ENCODE measurements at places on chromosomes 3 and 15. TPM values are rescaled to one million over a fixed set of nuclear protein-coding genes. Genes with fewer than 3 reads are reported as not detected.

The GALNT15 gene
- total RNA-seq, result 7.1 TPM

The MRPL3 gene
- 82.8 TPM for total RNA-seq

The FGF12 gene
- total RNA-seq, result not detected

The LRRC3B gene
- total RNA-seq, result not detected

The OSTN gene
- total RNA-seq, result under 0.01 TPM

The CLDND1 gene
- 59.2 TPM for total RNA-seq

The RETNLB gene
- not detected for total RNA-seq

The KBTBD12 gene
- not detected for total RNA-seq

The BDH1 gene
- total RNA-seq, result 5.8 TPM

- no peaks in the 10 kb centered on the region for H3K4me1 ChIP-seq
- no peaks in the 10 kb centered on the region for H3K27me3 ChIP-seq
Observed at GRCh38 chr3:4232798-4233197, 70.4 kb upstream of the SETMAR start.

- H3K27ac ChIP-seq, result no peak overlapping the region
- no peak for DNase-seq
- H3K36me3 ChIP-seq, result no peaks in the 10 kb centered on the region
- peaks cover 20% of the 10 kb centered on the region for H3K4me1 ChIP-seq
- H3K4me3 ChIP-seq, result no peak overlapping the region
Observed at GRCh38 chr3:156641618-156641975, 32.8 kb upstream of the TIPARP start.

DNA sequence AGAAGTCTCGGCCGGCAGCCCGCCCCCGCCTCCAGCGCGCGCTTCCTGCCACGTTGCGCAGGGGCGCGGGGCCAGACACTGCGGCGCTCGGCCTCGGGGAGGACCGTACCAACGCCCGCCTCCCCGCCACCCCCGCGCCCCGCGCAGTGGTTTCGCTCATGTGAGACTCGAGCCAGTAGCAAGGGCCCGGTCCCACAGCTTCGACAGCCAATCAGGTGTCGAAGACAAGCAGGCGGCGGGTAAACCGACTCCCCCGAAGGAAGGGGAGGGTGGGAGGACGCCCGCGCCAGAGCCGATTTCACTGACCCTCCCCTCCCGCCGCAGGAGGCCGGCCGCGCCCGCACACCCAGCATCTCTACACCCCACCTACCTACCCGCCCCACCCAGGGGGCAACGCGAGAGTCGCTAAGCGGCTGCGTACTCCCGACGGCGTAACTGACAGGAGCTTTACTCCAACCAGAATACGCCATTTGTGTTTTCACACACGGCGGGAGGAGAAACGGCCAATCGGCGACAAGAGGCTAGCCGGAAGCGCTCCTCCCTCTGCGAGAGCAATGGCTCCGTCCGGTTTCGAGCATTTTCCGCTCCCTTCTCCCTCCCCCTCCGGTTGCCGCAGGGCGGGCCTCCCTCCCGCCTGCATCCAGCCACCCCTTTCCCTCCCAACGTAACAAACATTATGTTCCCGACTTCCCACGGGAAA is 633 bp upstream of the SETD5 start:
- H3K36me3 ChIP-seq, result peaks cover 37% of the 10 kb centered on the region
- H3K27me3 ChIP-seq, result no peaks in the 10 kb centered on the region

DNA sequence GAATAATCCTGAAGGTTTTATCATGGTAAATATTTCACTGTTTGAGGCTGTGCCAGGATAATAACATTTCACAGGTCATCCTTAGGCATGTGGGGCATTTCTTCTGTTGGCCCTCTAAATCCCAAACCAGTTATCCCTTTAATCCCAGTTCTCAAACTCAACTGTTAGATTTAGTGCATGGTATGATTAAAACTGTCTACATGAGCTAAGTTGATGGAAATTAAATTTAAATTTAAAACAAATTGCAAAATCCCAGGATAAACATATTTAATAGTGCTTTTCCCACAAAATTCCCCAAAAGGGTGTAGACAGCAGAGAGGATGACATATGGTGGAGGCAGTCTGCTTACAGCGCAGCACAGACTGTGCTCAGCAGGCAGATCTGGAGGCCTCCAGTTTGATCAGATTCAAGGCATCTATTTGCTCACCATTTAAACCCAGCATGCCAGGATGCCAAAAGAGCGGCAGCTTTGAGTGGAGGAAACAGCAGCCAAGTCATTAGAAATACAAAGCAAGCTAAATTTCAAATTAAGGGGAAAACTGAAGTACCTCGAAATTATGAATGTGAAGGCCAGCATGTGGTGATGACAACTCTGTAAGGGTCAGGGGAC is 325.8 kb downstream of the KCNH8 start:
- H3K4me3 ChIP-seq, result no peak overlapping the region
- no peak overlapping the region for H3K27ac ChIP-seq
- H3K4me1 ChIP-seq, result no peaks in the 10 kb centered on the region

GRCh38 chr3:148827585-148827984 is at the start of gene CPB1:
TSS of gene CPB1 (plus strand) at chr3:148827811. CDS start at chr3:148827824, 13 bp downstream.
- DNase-seq, result no peak
- H3K27me3 ChIP-seq, result no peaks in the 10 kb centered on the region
- no peak within 1 kb of the TSS for H3K27ac ChIP-seq
- H3K4me3 ChIP-seq, result no peak within 1 kb of the TSS
- H3K36me3 ChIP-seq, result no peaks in the 10 kb centered on the region

GRCh38 chr3:57951066-57951882 is 56.9 kb upstream of the FLNB start:
- DNase-seq, result peak; percentile 90
- no peak overlapping the region for H3K4me3 ChIP-seq
- H3K4me1 ChIP-seq, result peaks cover 32% of the 10 kb centered on the region
- no peaks in the 10 kb centered on the region for H3K36me3 ChIP-seq

- no peaks in the 10 kb centered on the region for H3K4me1 ChIP-seq
- no peaks in the 10 kb centered on the region for H3K36me3 ChIP-seq
- DNase-seq, result no peak
- no peak overlapping the region for H3K27ac ChIP-seq
- peaks cover 31% of the 10 kb centered on the region for H3K27me3 ChIP-seq
Observed at GRCh38 chr3:50532062-50532705, 28.8 kb upstream of the CACNA2D2 start.

DNA sequence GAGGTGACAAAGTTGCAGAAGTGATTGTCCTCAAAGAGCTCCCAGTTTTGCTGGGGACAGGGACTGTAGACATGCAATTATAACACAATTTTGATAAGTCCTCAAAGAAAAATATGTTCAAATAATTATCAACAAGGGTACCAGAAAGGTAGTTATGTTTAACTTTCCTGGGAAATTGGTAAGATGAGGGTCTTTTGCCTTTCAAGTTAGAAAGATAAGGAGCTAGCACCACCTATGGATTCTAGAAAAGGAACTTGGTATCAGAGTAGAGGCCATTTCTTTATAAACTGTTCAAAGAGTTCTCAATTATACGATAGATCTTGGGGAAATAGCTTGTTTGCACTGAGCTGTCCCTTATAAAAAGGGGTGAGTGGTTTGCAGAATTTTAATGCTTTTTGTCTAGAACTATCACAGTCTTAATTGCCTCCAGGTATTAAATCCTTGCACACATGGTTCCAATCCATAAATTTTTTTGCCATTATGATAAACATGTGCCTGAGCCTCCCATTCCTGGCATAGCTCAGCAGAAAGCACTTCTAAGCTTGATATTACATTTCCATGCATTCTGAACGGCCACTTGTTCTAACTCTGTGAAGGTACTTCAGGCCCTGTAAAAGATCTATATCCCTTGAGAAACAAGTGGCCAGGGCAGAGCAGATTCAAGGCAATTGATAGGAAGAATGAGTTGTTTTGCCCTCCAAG is 247.5 kb upstream of the LRIG1 start:
- DNase-seq, result no peak
- H3K27ac ChIP-seq, result no peak overlapping the region
- no peaks in the 10 kb centered on the region for H3K4me1 ChIP-seq
- no peaks in the 10 kb centered on the region for H3K27me3 ChIP-seq
- no peak overlapping the region for H3K4me3 ChIP-seq
- no peaks in the 10 kb centered on the region for H3K36me3 ChIP-seq

DNA sequence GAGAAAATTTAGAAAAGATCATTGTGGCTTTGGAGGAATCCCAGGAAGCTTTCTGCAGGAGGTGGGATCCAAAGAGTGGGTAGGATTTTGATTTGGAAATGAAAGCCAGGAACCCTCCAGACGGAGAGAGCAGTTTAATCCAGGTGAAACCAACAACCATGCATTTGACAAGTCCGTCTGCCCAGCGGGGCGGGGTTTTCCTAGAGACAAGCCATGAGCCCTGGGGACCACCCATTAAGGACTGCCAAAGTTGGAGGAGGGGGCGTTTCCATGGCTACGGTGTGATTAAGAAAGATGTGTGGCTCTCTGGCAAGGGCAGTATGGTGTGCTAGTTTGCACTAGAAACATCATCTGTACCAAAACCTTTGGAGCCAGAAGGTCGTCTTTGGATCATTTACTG is 53.4 kb downstream of the SRGAP3 start:
- DNase-seq, result no peak
- H3K4me3 ChIP-seq, result no peak overlapping the region
- H3K4me1 ChIP-seq, result no peaks in the 10 kb centered on the region
- H3K36me3 ChIP-seq, result no peaks in the 10 kb centered on the region

GRCh38 chr3:55755516-55756205 is 268.6 kb upstream of the WNT5A start:
- no peaks in the 10 kb centered on the region for H3K36me3 ChIP-seq
- no peak overlapping the region for H3K4me3 ChIP-seq
- H3K27me3 ChIP-seq, result no peaks in the 10 kb centered on the region

DNA sequence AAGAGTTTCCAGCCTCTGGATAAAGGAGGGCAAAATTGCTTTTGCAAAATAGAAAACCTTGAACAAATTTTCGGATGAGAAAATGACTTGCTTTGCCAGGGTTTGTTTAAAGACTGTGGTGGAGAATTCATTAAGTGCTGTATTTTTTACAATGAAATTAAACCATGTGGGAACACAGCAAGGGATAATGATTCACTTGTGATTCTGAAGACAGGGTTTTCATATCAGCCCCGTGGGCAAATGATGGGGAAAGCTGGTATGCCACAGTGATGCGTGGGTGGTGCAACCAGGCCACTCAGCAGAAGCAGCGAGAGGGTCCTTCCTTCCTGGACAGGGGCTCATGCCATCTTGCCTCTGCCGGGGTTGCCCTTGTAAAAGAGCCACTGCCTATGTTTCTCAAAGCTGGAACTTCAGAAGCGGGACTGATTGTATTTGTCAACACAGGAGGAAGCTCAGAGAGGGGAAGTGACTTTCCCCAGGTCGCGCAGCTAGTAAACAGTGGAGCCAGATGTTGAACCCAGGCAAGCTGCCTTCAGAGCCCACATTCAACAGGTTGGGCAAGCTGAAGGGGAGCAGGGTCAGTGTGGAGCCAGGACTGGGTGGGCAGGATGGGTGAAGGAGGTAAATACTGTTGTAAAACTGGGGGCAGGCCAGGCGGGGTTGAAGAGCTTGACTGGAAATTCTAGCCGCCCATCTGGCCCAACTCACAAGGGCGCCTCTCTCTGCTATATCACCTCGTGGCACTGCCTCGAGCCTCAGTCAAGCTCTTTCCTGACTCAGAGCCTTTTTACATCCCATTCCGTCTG is 79.1 kb downstream of the TOP2B start:
- peaks cover 12% of the 10 kb centered on the region for H3K4me1 ChIP-seq
- DNase-seq, result peak; percentile 74
- no peak overlapping the region for H3K4me3 ChIP-seq
- peaks cover 9% of the 10 kb centered on the region for H3K36me3 ChIP-seq
- H3K27me3 ChIP-seq, result no peaks in the 10 kb centered on the region

DNA sequence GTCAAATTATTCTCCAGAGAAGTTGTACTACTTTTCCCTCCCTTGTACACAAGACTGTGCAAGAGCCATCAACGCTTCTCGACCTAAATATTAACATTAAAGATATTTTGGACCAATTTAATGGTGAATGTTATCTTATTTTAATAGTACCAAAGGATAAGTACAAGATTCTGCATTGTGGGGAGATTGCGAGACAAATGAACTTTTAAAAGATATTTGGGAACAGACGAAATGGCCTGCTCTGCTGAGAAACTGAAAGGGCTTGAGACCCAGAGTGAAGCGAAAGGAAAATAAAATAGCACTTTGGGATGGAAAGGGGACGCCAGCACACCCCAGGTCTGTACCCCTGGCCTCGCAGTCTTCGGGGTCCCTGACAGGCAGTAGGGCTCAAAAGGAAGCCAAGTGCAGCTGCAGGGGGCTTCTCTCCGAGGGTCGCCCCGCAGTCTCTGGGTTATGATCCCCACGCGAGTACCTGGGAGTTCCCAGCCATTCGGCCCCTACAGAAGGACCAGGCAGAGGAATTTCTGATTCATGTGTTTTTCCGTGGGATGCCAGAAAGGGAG is 97.6 kb upstream of the VGLL3 start:
- no peaks in the 10 kb centered on the region for H3K27me3 ChIP-seq
- H3K27ac ChIP-seq, result peak overlapping the region; percentile 93
- H3K4me1 ChIP-seq, result peaks cover 18% of the 10 kb centered on the region
- DNase-seq, result peak; percentile 82
- peak overlapping the region; percentile 82 for H3K4me3 ChIP-seq

DNA sequence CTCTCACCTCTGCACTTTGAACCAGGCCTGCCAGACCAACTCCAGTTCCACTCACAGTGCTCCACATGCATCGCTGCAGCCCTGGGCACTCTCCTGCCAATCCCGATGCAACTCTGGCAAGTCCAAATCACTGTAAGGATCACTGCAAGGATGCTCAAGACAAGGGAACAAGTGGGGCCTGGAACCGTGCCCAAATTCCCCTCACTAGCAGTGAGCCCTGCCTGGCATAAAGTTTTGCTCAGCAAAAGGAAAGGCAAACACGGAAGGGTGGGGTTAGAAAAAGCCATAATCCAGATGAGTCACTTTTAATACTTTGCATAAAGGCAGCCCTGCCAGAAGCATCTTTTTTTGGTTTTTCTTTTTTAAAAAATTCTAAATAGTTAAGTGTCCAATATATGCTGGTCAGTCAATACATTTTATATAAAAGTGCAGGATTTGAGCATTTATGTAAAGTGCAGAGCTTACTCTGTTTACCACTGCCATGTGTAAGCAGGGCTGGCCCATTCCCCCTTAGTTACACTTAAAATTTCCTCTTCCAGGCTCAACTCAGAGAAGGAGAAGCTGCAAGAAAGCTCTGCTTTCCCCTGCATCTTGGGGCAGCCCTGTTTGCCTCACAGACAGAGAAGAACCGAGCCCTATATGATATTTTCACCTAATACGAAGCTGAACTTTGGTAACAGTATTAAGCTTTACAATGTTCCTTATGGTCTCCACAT is 102.2 kb downstream of the CD47 start:
- no peaks in the 10 kb centered on the region for H3K27me3 ChIP-seq
- H3K4me3 ChIP-seq, result no peak overlapping the region
- H3K36me3 ChIP-seq, result no peaks in the 10 kb centered on the region

DNA sequence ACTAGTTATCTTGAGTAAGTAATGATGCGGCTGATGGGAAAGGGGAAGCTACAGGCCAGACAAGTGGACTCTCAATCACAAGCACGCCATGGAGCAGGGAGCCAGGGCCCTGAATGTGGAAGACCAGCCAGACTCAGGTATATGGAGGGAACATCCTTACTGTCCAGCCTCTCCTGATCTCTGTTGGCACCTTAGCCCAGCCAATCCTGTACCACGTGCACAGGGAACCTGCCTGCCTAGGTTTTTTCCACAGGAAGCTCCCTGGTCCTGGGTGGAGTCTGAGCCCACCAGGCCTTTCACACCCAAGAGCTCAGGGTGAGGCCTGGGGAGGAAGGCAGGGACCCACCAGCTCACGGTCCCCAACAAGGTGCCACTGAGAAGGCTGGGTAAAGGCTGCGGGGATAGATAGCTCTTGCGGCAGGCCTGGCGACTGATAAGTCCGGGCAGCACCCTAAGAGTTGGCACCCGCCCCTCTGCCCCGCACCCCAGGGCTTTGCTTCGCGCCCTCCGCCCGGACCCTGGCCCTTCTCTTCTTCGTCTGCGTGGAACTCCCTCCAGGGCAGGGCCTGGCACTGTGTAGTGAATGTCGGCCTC is 933 bp upstream of the APEH start:
- peaks cover 16% of the 10 kb centered on the region for H3K4me1 ChIP-seq
- H3K27me3 ChIP-seq, result no peaks in the 10 kb centered on the region
- peaks cover 27% of the 10 kb centered on the region for H3K36me3 ChIP-seq
- peak overlapping the region; percentile 87 for H3K4me3 ChIP-seq
- peak overlapping the region; percentile 85 for H3K27ac ChIP-seq
